Lower lobe of right lung (tissue), 2 donors: ENCODE measurements at places on chromosomes 5 and 9. TPM values are rescaled to one million over a fixed set of nuclear protein-coding genes. Genes with fewer than 3 reads are reported as not detected.

The PCDHGC3 gene
- 82.4 TPM for total RNA-seq

The NXNL2 gene
- 0.71 TPM for total RNA-seq

The PAPPA gene
- 2.2 TPM for total RNA-seq

The UNC13B gene
- total RNA-seq = 87.9 TPM

The EIF4EBP3 gene
- 19.3 TPM for total RNA-seq

The GABRA6 gene
- not detected for total RNA-seq

The MARCOL gene
- total RNA-seq = not detected

The GABRB2 gene
- total RNA-seq = 0.56 TPM

The FAXDC2 gene
- total RNA-seq = 72.7 TPM

The ZNF483 gene
- total RNA-seq = 5.1 TPM

The ERAP2 gene
- 32.1 TPM for total RNA-seq

The DDX46 gene
- 43.3 TPM for total RNA-seq

The C9orf153 gene
- 0.95 TPM for total RNA-seq

The LECT2 gene
- not detected for total RNA-seq

The SLC12A2 gene
- total RNA-seq = 24.1 TPM

The TRPM3 gene
- 0.15 TPM for total RNA-seq

The NFIB gene
- 97.7 TPM for total RNA-seq

The INSL6 gene
- not detected for total RNA-seq

The LCN2 gene
- 83.4 TPM for total RNA-seq

The C1QTNF2 gene
- total RNA-seq = 1.6 TPM

The NSG2 gene
- not detected for total RNA-seq

The ORM1 gene
- 9.2 TPM for total RNA-seq

The ST6GALNAC4 gene
- total RNA-seq = 45.6 TPM

The CCIN gene
- total RNA-seq = 0.18 TPM
